Stimulated activated CD4-positive, alpha-beta T cell treated with anti-CD3 and anti-CD28 coated beads, Interleukin-2, amount 100 ng/mL, for 4 hours (primary cell): ENCODE measurements at places on chromosomes 16 and 17.

DNA sequence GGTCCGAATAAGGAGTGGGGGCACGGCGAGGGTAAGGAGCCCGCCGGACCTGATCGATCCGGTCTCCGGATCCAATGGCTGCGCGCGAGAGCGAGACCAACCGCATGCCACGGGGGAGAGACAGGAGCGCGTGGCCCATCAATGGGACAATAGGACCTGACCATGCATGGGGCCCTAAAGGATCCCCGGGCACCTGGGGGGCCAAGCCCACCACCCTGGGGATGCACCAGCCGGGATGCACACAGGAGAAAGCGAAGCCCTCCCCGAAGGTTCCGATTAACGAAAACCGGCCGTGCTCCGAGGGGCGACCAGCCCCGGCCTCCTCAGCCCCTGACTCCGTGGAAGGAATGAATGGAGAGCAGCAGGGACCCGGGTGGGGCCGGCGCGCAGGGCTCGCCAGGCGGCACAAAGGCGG lies 525 bp downstream of the JPT1 start:
- no peak for DNase-seq

DNA sequence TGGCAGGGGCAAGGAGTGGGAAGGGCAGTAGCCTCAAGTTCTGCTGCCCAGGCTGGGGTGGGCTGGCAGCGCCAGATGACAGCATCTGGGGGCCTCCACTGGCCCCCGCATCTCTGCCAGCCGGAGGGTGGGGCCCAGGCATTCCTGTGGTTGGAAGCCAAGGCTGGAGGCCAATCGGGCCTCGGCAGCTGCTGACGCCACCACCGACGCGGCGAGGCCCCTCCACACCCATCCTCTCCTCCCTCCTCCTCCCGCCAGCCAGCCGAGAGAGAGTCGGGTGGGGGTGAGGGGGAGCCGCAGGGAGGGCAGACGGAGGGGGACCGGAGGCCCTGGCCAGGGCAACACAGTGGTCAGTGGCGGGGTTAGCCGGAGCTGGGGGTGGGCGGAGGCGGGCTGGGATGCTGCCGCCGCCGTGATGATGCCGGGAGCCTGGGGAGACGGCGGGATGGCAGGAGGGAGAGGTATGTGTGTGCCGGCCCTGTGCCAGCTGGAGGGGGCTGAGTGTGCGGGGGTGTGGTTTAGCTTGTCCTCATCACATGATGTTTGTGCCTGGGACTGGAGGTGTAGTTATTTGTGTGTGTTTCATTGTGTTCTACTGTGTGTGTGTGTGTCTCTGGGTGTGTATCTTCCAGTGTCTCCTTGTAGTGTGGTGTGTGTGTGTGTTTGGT lies 36.6 kb downstream of the ARHGAP23 start:
- no peak for DNase-seq

DNA sequence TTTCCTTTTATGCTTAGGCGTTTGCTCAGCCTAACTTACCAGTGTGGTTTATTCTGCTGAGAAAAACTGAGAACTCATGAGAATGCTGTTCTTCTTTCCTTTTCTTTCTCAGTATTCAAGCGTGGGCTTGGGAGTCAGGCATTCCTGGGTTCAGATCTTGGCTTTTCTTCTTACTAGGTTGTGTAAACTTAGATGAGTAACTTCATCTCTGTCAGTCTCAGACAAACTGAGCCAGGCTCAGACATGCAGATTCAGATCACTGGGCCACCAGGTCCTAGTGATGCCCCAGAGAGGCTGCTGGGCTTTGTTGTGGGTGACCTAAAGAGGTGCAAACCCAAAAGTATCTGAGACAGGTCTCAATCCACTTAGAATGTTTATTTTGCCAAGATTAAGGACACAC lies 95.8 kb upstream of the MPHOSPH6 start:
- no peak for DNase-seq

- no peak for DNase-seq
Measured at GRCh38 chr16:14608604-14609003, 21.5 kb downstream of the PARN start.

DNA sequence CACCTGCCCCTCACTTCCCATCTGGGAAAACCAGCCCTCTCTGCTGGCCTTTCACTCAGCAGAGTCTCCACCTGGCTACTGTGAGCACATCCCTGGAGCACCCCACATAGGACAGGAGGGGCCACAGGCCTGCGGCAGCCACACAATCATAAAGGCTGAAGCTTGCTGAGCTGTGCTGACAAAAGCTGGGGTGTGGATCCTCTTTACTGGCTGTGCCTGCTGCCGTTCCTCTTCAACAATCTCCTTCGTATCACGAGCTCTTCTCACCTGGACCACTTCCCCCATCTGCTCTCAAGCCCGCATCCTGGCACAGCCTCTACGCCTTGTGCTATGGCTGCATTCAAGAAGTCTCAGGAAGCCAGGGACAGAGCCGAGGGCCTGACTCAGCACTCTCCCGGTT lies 86.1 kb downstream of the ZNF778 start:
- no peak for DNase-seq

- no peak for DNase-seq
Measured at GRCh38 chr16:57575468-57576277, 33.2 kb downstream of the ADGRG5 start.

DNA sequence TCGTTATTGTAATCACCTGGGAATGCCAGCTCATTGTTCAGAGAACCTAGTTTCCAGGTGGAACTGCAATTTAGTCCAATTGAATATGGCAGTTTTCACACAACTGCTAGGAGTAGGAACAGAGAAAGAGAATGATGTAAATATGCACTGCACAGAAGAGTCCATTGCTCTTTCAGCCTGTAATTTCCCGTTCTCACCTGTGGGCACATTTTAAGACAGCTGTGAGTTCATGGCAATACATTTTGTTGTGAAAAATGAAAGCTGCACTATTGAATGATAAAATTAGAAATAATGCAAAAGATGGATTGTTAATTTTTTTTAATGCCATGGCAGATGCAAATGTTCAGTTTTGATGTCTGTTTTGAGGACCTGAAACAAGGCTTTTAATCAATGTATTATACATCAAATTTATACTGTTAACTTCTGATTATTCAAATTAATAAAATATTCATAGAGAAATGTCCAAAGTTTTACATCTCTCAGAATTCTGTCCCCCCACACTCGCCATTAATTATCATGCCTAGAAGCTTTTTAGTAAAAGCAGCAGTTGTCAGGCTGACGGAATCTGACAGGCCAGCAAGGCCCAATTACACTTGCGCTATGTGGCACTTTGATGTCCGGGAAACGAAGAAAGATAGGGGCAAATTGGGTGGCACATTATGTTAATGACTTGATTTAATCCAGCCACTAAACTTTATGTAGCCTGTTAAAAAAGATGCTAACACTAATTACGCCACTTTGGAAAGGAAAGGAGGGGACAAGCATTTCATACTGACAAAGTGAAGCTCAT lies 72.2 kb downstream of the RPGRIP1L start:
- no peak for DNase-seq

DNA sequence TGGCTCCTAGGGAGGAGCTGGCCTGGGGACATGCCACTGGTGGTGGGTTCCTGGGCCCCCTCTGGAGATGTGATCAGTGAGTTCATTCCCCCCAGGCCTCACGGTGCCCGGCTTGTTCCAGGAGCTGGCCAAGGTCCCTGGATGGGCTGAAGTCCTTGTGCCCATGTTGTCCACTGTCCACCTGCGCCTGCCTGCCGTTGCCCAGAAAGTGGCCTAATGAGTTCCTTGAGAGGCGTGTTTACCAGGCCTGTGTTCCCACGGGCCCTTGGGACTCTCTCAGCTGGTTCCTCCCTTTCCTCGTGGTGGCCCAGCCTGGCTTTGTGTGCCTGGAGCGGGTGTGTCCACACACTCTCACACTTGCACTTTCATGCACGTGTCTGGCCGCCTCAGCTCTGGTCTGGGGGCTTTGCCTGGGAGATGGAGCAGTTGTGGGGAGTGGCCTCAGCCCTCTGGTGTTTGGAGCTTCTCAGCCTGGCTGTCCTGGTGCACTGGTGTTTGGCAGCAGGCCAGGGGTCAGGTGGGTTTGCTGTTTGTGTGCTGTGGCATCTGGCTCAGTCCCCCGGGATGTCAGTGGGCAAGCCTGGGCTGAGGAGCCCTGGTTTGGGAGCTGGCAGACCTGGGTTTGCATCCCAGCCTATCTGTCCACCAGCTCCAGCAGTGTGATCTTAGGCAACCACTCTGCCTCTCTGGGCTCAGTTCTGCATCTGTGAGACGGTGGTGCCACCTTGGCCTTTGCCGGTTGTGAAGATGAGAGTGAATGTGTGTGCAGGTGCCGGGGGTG lies 18.0 kb downstream of the ADCY7 start:
- DNase-seq, result no peak

DNA sequence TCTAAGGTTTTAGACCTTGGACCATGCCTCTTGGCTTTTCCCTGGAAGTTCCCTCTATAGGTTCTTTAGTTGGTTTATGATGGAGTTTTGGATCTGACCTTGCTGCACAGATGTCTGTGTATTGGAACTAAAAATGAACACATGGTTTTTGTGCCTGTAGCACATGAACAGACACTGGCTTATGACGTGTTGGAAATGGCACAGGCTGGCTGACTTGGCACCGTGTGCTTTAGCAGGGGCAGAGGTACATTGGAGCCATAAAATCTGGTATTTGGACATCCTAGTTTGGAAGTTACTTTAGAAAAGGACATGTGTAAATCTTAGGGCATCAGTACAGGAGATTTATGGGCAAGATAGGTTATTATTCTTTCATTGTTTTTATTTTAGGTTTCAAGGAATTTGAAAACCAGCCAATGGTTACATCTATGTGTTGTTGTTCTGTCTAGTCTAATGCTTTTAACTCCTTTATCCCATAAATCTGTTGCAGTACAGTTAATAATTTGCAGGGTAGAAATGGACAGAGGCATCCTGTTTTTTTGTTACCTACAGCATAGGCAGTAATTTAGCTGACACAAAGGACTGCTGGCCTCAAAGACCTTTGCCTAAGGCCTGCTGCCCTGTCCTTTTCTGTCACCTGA lies 6.0 kb downstream of the SOCS7 start:
- DNase-seq, result no peak

- no peak for DNase-seq
Measured at GRCh38 chr16:71360378-71360777, 1.9 kb downstream of the CALB2 start.

- DNase-seq, result no peak
Measured at GRCh38 chr17:14084955-14085354, 15.7 kb downstream of the COX10 start.

DNA sequence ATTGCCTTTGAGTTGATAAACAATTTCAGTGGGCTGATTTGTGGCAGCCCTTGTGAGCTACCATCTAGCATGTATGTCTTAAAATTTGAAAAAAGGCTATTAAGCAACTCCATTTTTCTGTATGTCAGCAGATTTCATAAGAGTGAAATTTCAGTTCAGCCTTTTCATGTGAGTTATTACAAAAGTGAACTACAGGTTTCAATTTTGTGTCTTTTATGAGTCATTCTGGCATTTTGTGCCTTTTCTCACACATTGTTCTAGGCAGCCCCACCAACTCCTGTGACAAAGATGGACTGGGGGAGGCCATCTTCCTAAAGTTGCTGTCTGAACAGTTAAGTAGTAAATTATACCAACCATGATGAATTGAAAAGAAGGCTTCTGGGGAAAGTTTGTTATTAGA lies 52.1 kb downstream of the USP10 start:
- no peak for DNase-seq

DNA sequence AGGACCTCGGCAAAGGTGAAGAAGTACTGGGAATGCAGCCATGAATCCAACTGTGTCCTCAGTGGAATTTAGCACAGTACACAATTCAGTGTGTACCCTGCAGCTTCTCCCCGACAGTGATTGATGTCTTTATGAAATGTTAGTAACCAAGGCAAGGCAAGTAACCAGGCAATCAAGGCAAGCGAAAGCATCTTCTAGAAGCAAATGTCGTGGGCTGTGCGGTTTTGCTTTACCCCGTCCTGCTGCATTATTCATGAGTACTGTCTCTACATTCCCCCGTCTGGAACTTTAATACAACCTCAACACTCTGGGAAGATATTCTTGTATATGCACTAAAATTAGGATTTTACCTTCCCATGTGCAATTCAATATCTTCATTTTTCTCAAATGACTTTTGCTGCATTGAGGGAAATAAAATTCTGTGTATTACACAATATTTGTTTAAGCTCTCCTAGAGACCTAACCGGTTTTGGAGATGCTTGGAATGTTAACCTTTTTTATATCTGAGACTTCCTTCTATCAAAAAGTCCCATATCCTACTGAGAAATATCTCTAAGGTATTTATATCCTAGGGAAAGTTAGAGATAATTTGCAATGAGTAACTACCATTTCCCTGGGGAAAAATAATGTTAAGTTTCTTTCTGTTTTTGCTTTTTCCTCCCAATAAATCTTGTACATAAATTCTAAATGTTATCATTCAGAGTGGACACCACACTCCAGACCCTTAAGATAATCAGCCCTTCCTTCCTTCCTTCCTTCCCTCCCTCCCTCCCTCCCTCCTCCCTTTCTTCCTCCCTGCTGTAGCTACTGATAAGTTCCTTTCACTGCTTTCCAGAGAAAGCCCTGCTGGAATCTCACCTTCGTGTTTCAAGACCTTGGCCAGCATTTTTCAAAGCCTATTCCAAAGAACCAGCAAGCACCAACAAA lies 51.9 kb upstream of the ADORA2B start:
- DNase-seq, result no peak

DNA sequence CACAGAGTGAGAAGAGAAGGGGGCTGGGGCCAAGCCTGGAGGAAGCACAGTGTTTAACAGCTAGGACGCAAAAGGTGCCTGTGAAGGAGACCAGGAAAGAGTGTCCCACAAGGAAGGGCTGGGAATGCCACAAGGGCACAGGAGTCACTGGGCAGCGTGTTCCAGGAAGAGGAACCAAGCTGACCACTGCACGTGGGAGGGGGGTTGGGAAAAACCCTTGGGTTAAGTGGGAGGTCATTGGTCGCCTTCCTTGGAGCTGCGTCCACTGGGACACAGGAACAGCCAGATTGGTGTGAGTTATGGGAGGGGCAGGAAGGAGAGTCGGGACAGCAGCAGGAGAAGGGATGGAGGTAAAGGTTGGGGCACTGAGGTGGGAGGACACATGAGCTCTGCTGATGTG lies 12.9 kb downstream of the TTYH2 start:
- no peak for DNase-seq

- no peak for DNase-seq
Measured at GRCh38 chr17:7080456-7081041, 498 bp upstream of the CLEC10A start.

DNA sequence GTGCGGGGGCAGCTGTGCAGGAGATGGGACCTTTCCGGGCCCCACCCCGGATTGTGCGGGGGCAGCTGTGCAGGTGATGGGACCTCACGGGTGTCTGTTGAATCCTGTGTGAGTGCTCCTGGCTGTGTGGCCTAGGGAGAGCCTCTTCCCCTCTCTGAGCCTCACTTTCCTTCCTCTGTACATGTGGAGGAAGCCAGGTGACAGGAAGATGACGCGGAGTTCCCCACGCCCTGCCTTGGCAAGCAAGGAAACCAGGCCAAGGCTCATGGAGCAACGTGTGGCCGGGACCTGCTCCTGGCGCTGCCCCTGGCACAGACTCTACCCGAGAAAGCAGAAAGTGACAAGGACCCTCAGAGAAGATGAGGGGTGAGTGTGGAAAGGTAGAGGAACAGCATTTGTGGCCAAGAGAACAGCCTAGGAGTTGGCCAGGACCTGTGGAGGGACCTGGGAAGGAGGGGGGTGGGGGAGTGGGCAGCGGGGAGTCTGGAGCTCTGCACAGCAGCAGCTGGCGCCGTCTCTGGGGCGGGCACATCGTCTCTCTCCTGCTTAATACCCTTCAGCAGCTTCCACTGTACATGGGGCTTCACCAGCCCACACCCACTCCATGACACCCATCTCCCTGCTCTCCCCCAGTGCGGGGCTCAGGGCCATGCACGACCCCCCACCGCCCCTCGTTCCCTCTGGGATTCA lies 38.4 kb upstream of the PABPN1L start:
- no peak for DNase-seq
